ENCODE measurements at places on chromosomes 3 and 15.
A peak's percentile ranks its signal among the peaks of the same experiment; 100 is the strongest.

DNA sequence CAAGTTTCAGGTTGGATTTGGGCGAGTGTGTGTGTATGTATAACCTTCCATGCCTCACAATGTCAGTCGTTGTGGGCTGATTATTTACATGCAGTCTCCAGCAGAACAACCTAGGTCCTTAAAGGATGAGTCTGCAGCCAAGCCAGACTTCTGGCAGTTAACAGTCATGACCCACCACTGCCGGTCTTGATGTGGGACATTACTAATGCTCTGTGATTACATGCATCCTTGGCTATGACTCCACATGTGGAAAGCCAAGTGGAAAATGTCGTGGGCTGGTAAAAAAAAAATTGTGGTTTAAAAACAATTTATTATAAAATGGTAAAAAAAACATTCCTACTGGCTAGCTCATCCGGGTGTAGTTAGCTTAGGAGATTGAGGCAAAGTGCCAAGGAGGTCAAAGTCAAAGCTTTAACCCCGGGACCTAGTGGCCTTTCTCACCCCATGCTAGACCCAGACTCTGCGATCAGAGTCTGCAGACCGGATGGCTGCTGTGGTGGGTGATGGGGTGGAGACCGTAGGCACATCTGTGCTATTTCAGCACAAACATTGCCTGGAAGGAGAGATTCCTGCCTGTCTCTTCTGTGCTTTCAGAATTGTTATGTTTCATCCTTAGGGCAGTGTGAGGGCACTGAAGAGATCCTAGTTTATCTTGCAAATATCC is 6.8 kb downstream of the RARRES1 start:
- H3K36me3 ChIP-seq, result peaks cover 24% of the 10 kb centered on the region
- H3K4me3 ChIP-seq, result no peak overlapping the region
- H3K27ac ChIP-seq, result peak overlapping the region; percentile 48
- no peak for DNase-seq

- DNase-seq, result no peak
- no peak overlapping the region for H3K4me3 ChIP-seq
- H3K27me3 ChIP-seq, result no peaks in the 10 kb centered on the region
- no peak overlapping the region for H3K27ac ChIP-seq
- H3K36me3 ChIP-seq, result peaks cover 48% of the 10 kb centered on the region
Measured at GRCh38 chr15:75049392-75049791, 26.0 kb downstream of the PPCDC start.

DNA sequence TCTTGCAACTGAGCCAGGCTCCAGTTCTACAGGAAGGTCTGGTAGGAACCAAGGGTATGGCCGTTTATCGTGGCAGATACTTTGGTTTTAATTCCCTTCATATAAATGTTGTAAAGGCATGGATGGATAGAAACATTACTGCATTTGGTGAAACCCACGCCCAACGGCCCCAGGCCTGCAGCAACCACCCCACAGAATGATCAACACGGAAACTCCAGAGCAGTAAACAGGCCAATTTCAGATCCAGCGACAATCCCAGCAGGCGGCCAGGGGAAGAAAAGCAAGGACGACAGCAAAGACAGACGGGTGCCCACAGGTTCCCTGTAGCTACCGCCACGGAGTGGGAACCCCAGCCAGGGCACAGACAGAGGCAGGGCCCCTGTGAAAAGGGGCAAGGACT is 32.6 kb upstream of the PCSK6 start:
- H3K4me3 ChIP-seq, result no peak overlapping the region
- no peak for DNase-seq
- H3K27ac ChIP-seq, result no peak overlapping the region
- peaks cover 4% of the 10 kb centered on the region for H3K4me1 ChIP-seq
- peaks cover 26% of the 10 kb centered on the region for H3K27me3 ChIP-seq

DNA sequence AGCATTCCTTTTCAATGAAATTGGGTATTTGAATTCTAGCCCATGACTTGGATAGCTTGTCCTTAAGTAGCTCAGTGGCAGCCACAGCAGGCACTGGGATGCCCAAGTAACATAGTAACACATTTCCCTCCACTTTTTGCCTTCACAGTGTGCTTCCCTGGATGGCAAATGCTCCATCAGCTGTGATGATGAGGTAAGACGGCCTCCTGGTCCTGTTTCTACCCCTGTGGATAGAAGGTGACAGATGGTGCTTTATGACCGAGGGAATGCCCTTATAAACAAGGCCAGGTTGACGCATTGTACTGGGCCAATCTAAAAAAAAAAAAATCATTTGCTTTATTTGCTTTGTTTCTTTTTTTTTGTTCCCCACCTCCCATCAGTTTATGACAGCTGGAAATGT is 41.8 kb upstream of the LRTM1 start:
- H3K27me3 ChIP-seq, result no peaks in the 10 kb centered on the region
- no peak overlapping the region for H3K4me3 ChIP-seq

DNA sequence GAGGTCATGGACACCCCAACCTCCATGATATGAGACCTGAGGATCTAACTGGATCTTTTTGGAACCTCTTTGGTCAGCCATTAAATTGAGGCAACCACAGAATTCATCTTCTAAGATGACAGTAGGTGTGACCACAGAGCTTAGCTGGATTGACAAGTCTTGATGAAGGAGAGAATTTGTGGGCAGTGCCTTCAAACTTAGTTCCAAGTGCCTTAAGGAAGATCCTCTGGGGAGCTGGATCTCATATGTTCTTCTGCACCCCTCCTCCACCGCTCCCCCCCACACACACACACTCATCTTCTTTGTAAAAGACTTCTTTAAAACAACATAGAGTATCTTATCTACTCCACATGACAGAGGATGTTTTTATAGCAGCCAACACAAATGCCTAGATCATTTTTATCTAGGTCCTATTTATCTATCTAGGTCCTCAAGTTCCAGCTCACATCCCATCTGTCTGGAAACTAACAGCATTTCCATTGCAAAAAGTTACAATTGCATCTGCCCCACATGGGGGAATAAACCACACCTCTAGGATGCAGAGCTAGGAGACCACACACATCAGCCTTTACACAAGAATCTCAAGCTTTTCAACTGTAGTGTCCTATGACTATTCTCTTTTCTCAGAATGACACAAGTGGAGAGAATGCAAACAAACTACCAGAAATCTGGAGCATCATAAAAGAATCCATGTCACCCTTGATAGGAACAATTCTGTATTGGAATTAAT is 37.4 kb downstream of the WWTR1 start:
- no peaks in the 10 kb centered on the region for H3K36me3 ChIP-seq
- H3K27ac ChIP-seq, result peak overlapping the region; percentile 44
- peaks cover 17% of the 10 kb centered on the region for H3K27me3 ChIP-seq
- no peak for DNase-seq
- H3K4me1 ChIP-seq, result peaks cover 20% of the 10 kb centered on the region

GRCh38 chr3:184160456-184160855 is 5.3 kb downstream of the DVL3 start:
- no peaks in the 10 kb centered on the region for H3K27me3 ChIP-seq
- peaks cover 47% of the 10 kb centered on the region for H3K36me3 ChIP-seq
- DNase-seq, result no peak
- H3K4me3 ChIP-seq, result no peak overlapping the region
- no peak overlapping the region for H3K27ac ChIP-seq
- peaks cover 30% of the 10 kb centered on the region for H3K4me1 ChIP-seq

DNA sequence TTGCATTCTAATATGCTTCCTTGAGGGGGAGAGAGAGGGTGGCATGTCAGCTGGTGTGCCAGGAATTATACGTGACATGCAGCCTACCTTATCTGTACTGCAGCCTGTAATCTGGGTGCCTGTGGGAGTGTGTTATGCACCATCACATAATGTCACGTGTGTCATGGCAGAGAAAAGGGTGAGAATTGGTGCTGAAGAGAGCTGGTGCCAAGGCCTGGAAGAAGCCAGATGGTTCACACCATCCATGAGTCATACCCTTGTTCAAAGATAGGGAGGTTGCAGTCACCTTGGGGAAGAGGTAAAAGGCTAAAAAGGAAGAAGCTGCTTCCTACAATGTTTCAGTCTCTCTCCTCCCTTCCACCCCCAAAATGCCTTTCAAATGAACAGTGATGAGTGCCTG is 5.3 kb downstream of the BRPF1 start:
- no peak overlapping the region for H3K4me3 ChIP-seq
- peaks cover 48% of the 10 kb centered on the region for H3K4me1 ChIP-seq
- H3K27ac ChIP-seq, result peak overlapping the region; percentile 83
- no peak for DNase-seq
- H3K27me3 ChIP-seq, result no peaks in the 10 kb centered on the region

DNA sequence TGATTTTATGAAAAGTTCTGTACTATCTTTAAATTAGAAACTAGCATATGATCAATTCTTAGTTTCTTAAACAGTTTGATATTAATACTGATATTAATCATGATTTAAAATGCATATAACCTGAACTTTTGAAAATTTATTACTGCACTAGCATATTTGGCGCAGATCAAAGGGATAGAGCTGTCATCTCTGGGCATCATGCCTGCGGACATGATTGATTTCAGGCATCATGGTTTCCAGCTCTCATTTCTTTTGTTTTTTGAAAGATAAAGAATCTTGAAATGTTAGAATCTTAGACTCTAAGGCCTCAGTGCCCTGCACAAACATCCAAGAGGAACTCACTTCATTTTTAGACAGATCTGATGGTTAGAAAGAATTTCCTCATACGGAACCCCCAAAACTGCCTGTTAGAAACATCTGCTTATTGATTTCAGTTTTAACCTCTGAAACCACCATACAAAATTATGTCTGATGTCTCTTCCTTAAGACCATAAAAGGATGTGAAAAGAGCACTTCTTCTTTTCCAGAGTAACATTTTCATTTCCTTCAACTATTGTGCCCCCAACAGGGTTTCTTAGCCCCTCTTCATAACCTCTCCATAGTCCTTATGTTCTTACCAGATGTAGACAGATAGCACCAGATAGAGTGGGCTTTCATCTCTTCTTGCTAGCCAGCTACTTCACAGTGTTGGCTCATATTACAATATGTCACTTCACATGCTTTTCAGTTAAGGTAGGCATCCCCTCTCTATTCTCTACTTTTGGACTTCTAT is 110.8 kb downstream of the BBX start:
- peak overlapping the region; percentile 20 for H3K4me3 ChIP-seq
- no peaks in the 10 kb centered on the region for H3K27me3 ChIP-seq
- H3K27ac ChIP-seq, result peak overlapping the region; percentile 63
- peaks cover 44% of the 10 kb centered on the region for H3K4me1 ChIP-seq
- no peak for DNase-seq

GRCh38 chr15:63669074-63669473 is 71.9 kb downstream of the FBXL22 start:
- no peaks in the 10 kb centered on the region for H3K27me3 ChIP-seq
- H3K27ac ChIP-seq, result peak overlapping the region; percentile 88
- peaks cover 84% of the 10 kb centered on the region for H3K36me3 ChIP-seq
- H3K4me3 ChIP-seq, result peak overlapping the region; percentile 65
- DNase-seq, result no peak

DNA sequence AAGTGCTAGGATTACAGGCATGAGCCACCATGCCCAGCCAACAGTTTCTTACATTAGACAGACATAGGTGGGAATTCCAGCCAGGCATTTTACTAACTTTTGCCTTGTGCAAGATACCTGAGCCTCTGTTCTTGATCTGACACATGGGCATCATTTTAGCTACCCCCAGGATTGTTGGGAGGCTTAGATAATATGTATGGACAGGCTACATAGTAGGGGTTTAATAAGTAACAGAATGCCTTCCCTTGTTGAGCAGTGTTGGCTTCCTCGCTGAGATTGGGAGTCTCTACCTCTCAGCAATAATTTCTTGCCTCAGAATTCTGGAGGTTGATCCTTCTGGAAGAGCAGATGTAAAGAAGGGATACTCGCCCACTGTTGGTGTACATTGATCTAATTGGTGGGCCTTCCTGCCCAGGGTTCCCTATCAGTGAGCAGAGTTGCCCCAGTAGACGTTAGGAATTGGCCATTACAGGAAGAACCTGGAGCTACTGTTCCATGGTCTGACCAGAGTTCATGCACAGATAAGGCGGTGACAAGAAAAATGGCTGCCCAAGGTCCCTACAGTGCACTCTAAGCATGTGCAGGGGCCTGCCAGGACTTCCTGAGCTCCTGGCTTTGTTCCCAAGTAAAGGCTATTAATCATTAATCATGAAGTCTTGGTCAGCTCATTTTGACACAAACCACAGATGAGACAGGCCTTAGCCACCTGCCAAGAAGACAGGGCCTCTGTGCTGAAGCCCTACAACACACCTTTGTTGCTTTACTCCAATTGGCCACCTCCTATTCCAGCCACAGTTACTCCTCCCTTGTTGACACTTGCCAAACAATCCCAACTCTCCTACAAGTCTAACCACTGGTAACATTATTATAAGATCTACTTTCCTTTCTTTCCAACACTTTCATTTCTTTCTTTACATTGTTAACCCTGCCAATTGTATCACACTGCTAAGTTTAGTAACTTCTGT is 5.0 kb upstream of the IL17RE start:
- DNase-seq, result no peak
- H3K27ac ChIP-seq, result peak overlapping the region; percentile 44
- peaks cover 64% of the 10 kb centered on the region for H3K4me1 ChIP-seq
- H3K4me3 ChIP-seq, result no peak overlapping the region

- no peaks in the 10 kb centered on the region for H3K27me3 ChIP-seq
- no peak overlapping the region for H3K4me3 ChIP-seq
- no peak for DNase-seq
- H3K27ac ChIP-seq, result no peak overlapping the region
- H3K36me3 ChIP-seq, result no peaks in the 10 kb centered on the region
- H3K4me1 ChIP-seq, result no peaks in the 10 kb centered on the region
Measured at GRCh38 chr15:84826369-84826823, 9.2 kb downstream of the ALPK3 start.

GRCh38 chr3:194204042-194204987 is 68.4 kb downstream of the HES1 start:
- H3K27ac ChIP-seq, result peak overlapping the region; percentile 37
- peaks cover 53% of the 10 kb centered on the region for H3K27me3 ChIP-seq
- peaks cover 15% of the 10 kb centered on the region for H3K4me1 ChIP-seq
- H3K4me3 ChIP-seq, result peak overlapping the region; percentile 69
- H3K36me3 ChIP-seq, result no peaks in the 10 kb centered on the region

- H3K4me3 ChIP-seq, result no peak overlapping the region
- no peaks in the 10 kb centered on the region for H3K4me1 ChIP-seq
- no peaks in the 10 kb centered on the region for H3K27me3 ChIP-seq
- no peak for DNase-seq
- H3K27ac ChIP-seq, result no peak overlapping the region
- peaks cover 9% of the 10 kb centered on the region for H3K36me3 ChIP-seq
Measured at GRCh38 chr3:121878411-121878810, 15.8 kb upstream of the SLC15A2 start.

DNA sequence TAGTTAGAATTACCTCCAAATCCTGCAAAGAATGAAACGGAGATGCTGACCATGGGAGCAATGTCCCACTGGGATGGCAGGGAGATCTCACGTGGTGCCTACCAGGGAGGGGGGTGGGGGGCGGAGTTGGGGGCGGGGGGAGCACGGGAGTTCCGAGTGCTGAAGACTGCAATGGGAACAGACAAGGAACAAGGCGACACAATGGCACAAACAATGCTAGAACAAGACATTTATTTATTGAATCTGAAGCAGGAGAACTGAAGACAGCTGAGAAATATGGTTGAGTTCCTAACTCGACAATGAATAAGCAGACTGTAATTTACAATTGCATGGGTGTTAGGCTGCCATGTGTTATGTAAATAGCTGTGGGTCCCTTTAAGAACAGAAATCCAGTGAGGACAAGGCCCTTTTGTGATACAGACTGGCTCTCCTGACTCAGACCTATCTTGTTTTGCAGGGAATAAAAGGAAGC is 91.2 kb downstream of the AQP9 start:
- H3K27me3 ChIP-seq, result peaks cover 9% of the 10 kb centered on the region
- H3K27ac ChIP-seq, result no peak overlapping the region
- H3K4me3 ChIP-seq, result no peak overlapping the region
- H3K4me1 ChIP-seq, result peaks cover 11% of the 10 kb centered on the region
- DNase-seq, result no peak

Data from activated T-cell treated with anti-CD3 and anti-CD28 coated beads, Interleukin-2, amount 50 U/mL, for 24 hours (primary cell).